ENCODE measurements at places on chromosomes 5 and 9.

- H3K27me3 ChIP-seq: no peaks in the 10 kb centered on the region
- no peaks in the 10 kb centered on the region for H3K36me3 ChIP-seq
- H3K4me1 ChIP-seq: no peaks in the 10 kb centered on the region
These were observed 87.5 kb upstream of the SSBP2 start for GRCh38 chr5:81838307-81838906.

DNA sequence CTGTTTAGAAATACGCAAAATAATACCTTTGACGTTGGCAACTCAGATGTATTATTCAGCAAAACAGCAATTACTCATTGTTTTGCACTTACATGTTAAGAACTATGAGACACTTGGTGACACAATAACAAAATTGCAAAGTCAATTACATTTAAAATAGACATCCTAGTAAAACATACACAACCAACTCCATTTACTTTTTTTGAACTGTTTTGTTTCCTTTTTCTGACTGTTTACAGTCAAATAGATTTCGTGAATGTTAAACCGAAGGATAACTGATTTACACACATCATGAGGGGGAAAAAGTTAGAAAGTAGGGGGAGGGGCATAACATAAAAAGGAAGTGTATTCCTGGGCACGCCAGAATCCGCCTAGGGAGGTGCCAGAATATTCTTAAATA is 220.1 kb downstream of the MEF2C start:
- peaks cover 56% of the 10 kb centered on the region for H3K27me3 ChIP-seq
- no peak overlapping the region for H3K4me3 ChIP-seq
- H3K36me3 ChIP-seq: no peaks in the 10 kb centered on the region
- peak; percentile 58 for DNase-seq
- H3K4me1 ChIP-seq: no peaks in the 10 kb centered on the region

DNA sequence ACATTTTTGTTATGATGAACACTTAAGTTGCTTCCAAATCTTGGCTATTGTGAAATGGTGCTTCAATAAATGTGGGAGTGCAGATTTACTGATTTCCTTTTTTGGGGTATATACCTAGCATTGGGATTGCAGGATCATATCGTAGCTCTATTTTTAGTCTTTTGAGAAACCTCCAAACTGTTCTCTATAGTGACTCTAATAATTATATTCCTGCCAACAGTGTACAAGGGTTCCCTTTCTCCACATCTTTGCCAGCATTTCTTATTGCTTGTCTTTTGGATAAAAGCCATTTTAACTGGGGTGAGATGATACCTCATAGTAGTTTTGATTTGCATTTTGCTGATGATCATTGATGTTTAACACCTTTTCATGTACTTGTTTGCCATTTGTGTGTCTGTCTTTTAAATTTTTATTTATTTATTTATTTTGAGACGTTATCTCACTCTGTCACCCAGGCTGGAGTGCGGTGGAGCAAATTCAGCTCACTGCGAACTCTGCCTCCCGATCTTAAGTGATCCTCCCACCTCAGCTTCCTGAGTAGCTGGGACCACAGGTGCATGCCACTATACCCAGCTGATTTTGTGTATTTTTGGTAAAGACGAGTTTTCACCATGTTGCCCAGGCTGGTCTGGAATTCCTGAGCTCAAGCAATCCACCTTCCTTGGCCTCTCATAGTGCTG is 59.0 kb downstream of the UNC13B start:
- H3K27me3 ChIP-seq: no peaks in the 10 kb centered on the region
- DNase-seq: no peak
- no peak overlapping the region for H3K4me3 ChIP-seq
- no peaks in the 10 kb centered on the region for H3K4me1 ChIP-seq
- H3K36me3 ChIP-seq: no peaks in the 10 kb centered on the region

- H3K4me1 ChIP-seq: no peaks in the 10 kb centered on the region
- no peak overlapping the region for H3K27ac ChIP-seq
- H3K36me3 ChIP-seq: no peaks in the 10 kb centered on the region
These were observed 261.1 kb upstream of the DAPK1 start for GRCh38 chr9:87236546-87236945.

DNA sequence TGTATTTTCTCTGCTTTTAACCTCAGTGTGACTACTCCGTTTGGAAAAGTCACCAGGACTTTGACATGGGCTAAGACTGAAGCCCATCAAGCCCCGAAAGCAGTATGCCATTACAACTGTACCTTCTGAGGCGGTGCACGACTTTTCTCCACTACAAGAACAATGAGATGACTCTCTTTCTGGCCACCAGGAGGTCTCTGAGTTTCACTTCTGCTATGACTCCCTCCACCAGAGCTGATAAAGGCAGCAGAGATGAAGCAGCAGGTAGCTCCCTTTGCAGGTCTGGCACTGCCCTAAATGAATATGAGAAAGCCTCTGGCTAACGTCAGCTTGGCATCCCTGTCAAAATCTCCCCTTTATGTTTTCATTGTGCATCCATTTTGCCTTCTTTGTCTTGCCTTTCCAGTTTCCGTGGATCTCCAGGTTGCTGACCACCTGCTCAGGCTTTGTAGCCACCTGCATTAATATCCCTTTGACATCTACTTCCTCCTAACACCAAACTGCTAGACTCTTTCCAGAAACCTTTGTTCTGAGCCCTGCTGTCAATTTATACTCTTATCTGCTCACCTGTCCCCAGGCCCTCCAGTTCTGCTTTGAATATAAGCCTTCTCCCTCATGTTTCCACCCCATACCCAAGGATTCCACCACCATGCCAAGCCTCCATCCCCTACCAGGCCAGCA is 221.7 kb downstream of the ZNF608 start:
- H3K36me3 ChIP-seq: no peaks in the 10 kb centered on the region
- no peak overlapping the region for H3K4me3 ChIP-seq

GRCh38 chr9:107929443-107929842 is 439.9 kb upstream of the KLF4 start:
- peaks cover 2% of the 10 kb centered on the region for H3K4me1 ChIP-seq
- no peaks in the 10 kb centered on the region for H3K27me3 ChIP-seq
- no peak overlapping the region for H3K27ac ChIP-seq
- H3K36me3 ChIP-seq: no peaks in the 10 kb centered on the region
- no peak overlapping the region for H3K4me3 ChIP-seq
- DNase-seq: no peak

DNA sequence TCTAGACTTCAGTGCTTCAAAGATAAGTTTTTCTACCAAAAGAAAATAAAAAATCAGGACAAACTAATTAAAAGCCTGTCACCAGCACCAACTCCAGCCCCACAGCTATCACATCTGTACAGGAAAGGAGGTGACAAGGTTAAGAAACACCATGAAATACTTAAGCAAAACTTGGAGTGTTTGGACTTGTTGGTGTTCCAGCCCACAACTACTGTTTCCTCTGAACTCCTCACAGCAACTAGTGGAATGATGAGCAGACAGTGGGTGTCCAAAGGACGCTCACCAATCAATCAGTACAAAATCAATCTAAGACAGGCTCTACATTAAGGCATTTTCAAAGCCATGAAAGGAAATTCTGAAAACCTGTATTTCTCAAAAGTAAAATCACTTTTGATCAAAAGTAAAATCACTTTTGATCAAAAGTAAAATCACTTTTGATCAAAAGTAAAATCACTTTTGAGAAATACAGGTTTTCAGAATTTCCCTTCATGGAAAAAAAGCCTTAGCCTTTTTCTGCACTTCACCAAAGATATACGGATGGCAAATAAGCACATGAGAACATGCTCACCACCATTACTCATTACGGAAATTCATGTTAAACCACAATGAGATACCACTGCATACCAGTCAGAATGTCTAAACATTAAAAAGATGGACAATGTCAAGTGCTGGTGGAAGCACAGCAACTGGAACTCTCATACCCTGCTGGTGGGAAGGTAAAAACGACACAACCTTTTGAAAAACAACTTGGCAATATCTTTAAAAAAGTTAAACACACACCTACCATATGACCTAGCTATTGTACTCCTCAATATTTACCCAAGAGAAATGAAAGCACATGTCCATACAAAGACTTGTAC is 79.7 kb downstream of the MED27 start:
- no peak overlapping the region for H3K27ac ChIP-seq
- H3K4me1 ChIP-seq: peaks cover 12% of the 10 kb centered on the region
- DNase-seq: peak; percentile 68
- H3K36me3 ChIP-seq: no peaks in the 10 kb centered on the region
- H3K4me3 ChIP-seq: no peak overlapping the region
- H3K27me3 ChIP-seq: no peaks in the 10 kb centered on the region

DNA sequence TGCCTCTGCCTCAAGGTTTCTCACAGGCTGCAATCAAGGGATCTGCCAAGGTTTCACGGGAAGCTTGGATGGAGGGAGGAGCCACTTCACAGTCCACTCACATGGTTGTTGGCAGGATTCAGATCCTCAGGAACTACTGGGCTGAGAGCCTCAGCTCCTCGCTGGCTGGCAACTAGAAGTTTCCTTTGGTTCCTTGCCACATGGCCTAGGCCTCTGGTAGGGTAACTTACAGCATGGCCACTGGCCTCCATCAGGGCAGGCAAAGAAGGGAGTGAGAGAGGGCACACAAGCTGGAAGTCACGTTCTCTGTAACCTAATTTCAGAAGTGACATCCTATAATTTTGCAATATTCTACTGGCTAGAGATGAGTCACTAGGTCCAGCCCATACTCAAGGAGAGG is 32.2 kb downstream of the SPOCK1 start:
- H3K27ac ChIP-seq: no peak overlapping the region
- no peaks in the 10 kb centered on the region for H3K27me3 ChIP-seq
- H3K4me1 ChIP-seq: peaks cover 14% of the 10 kb centered on the region
- peak; percentile 69 for DNase-seq
- no peak overlapping the region for H3K4me3 ChIP-seq

GRCh38 chr9:35689542-35690293 is at the start of gene TPM2:
TSS of gene TPM2 (minus strand) at chr9:35689925. CDS start at chr9:35689817, 108 bp downstream.
- H3K36me3 ChIP-seq: peaks cover 19% of the 10 kb centered on the region
- no peaks in the 10 kb centered on the region for H3K27me3 ChIP-seq
- H3K4me3 ChIP-seq: peak within 1 kb of the TSS; percentile 99
- peaks cover 25% of the 10 kb centered on the region for H3K4me1 ChIP-seq

DNA sequence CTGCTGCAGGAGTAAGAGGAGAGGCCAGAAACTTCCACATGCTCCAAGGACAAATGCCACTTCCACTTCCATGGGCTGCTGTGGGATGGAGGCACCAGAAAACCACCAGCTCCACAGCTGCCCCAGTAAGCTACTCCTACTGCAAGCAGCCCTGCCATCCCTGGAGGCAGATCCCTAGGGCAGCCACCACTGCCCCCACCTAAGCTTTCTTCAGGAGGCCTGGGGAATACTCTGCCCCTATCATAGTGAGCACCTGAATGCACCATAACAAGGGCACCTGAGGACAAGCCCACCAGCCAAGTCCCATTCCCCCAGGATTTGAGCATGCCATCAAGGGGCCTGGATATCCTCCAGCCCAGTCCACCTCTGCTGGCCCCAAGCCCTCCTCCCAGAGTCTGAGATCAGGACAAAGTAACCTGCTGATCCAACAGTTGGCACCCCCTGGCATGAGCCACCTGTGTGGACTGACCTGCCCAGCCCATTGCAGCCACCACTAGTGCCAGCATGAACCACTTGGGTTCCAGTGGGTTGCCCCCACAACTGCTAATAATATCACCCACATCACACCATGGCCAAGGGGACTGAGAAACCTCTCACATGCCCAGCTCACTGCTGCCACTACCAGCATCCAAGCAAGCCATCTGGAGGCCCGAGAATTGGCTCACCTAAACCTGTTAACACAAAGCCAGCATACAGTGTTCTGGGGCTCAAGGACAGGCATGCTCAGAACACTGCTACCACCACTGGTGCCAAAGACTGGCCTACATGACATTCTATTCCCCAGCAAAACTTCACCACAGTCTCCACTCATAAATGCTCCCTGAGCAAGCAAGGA is 480.1 kb downstream of the CDH12 start:
- H3K36me3 ChIP-seq: no peaks in the 10 kb centered on the region
- DNase-seq: no peak
- H3K27me3 ChIP-seq: no peaks in the 10 kb centered on the region
- no peak overlapping the region for H3K27ac ChIP-seq
- no peak overlapping the region for H3K4me3 ChIP-seq
- no peaks in the 10 kb centered on the region for H3K4me1 ChIP-seq

- H3K36me3 ChIP-seq: no peaks in the 10 kb centered on the region
- no peak for DNase-seq
- H3K4me3 ChIP-seq: no peak overlapping the region
These were observed 10.1 kb downstream of the TGFBR1 start for GRCh38 chr9:99114846-99115500.

- H3K27me3 ChIP-seq: no peaks in the 10 kb centered on the region
- DNase-seq: no peak
- H3K4me1 ChIP-seq: peaks cover 27% of the 10 kb centered on the region
- H3K27ac ChIP-seq: no peak overlapping the region
- no peaks in the 10 kb centered on the region for H3K36me3 ChIP-seq
These were observed 61.7 kb downstream of the SH3TC2 start for GRCh38 chr5:149001162-149001561.

GRCh38 chr5:168697034-168697720 is 118.0 kb upstream of the PANK3 start:
- peaks cover 4% of the 10 kb centered on the region for H3K27me3 ChIP-seq
- no peaks in the 10 kb centered on the region for H3K4me1 ChIP-seq
- no peak overlapping the region for H3K4me3 ChIP-seq
- no peak for DNase-seq
- H3K27ac ChIP-seq: no peak overlapping the region

- H3K27me3 ChIP-seq: no peaks in the 10 kb centered on the region
- H3K4me1 ChIP-seq: peaks cover 6% of the 10 kb centered on the region
- peak; percentile 79 for DNase-seq
These were observed at the start of gene CAMK4 for GRCh38 chr5:111223787-111224560. TSS of gene CAMK4 (plus strand) at chr5:111224384. CDS start at chr5:111224484, 100 bp downstream.

GRCh38 chr5:150603052-150603451 is 37.4 kb upstream of the SYNPO start:
- no peak overlapping the region for H3K27ac ChIP-seq
- no peak for DNase-seq
- no peak overlapping the region for H3K4me3 ChIP-seq
- H3K36me3 ChIP-seq: no peaks in the 10 kb centered on the region
- H3K27me3 ChIP-seq: peaks cover 2% of the 10 kb centered on the region
